ENCODE measurements at places on chromosomes 16 and 17.

- DNase-seq, result no peak
Measured at GRCh38 chr17:27577884-27578717, 52.9 kb upstream of the LGALS9 start.

- peak; percentile 87 for DNase-seq
Measured at GRCh38 chr17:27455914-27456680, at the start of gene KSR1. KSR1 (plus strand) TSS chr17:27456448; CDS start chr17:27456644, 196 bp downstream.

GRCh38 chr16:89119166-89119621 is 25.5 kb downstream of the ACSF3 start:
- no peak for DNase-seq

- no peak for DNase-seq
Measured at GRCh38 chr16:24234737-24235136, 21.4 kb upstream of the CACNG3 start.

- DNase-seq, result peak; percentile 19
Measured at GRCh38 chr17:30956764-30957374, 14.0 kb upstream of the RNF135 start.

DNA sequence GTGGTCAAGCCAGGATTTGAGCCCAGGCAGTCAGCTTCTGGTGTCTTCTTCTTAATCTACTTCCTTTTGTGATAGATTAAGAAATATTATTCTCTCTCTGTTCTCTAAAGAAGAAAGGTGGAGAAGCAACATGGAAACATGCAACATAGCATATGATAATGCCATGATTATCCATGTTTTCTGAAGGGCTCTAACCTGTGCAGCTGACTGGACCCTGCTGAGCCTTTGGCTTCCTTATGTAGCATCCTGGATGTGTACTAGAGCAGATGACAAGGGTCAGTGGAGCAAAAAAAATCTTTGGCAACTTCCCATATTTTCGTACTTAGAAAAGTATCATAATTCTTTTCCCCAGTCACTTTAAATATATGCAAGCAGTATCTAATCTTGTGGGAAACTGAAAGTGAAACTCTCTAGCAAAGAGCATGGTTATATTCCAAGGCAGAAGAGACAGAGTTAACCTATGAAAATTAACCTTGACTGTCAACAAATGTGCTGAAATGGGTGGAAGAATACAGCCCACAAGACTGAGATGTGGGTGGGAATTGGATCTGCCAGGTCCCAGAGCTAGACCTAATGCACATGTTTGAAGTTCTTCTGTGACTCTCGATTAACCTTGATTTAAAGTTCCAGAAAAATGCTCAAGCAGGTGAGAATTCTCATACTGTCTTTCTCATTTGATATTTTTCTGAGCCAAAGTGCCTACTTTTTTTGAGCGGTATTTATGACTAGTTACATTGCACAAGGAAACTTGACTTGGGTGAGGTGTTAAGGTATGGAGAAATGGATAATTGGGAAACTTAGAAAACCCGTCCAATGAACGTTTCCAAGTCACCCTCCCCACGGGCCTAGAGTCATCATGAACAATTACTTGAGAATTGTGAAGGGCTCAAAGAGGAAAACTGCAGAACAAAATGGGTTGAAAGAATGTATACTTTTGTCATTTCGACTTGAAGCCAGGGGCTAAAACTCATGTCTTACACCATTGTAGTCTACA is 248.6 kb downstream of the FTO start:
- peak; percentile 54 for DNase-seq

DNA sequence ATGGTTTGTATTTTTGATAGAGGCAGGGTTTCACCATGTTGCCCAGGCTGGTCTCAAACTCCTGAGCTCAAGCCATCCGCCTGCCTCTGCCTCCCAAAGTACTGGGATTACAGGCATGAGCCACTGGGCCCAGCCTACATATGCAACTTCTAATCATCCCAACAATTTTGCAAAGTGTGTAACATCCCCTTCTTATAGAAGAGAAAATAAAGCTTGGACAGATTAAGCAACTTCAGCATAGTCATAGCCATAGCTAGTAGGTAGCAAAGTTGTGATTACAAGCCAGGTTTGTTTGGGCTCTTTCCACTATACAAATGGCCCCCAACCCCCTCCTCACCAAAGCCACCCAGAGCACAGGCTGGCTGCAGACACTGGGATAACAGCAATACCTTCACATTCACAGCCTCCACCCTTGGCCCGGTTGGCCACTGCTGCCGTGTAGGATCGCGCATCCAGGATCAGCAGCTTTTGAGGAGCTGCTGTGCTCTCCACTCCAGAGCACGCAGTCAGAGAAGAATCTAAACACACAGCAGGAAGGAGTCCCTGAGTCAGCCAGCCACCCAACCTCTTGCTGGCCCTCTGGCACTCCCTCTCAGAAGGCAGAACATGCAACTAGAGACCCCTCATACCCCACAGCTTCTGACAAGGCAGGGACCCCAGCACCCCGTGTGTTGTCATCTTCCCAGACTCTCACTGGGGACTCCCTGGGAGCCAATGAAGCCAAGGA is 7.9 kb downstream of the MTMR4 start:
- no peak for DNase-seq

DNA sequence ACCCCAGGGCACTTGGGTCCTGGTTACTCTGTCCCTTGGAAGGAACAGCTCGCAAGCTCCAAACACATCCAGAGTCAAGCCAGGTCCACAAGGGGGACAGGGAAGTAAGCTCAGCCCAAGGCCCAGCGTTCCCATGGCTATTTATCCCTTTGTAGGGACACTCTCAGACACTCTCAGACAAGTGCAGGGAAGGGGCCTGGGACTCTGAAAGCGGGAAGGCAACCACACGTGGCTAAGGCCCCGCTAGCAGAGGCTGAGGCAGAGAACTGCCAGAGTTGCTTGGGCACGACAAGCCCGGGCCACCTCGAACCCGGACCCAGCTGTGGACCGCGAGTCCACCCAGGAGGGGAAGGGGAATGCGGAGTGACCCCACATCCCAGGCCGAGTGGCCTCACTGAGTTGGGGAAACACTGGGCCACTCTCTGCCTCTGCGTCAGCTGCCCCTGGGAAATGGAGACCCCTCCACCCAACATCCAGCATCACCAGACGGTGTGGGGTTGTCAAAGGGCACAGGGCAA is 10.2 kb downstream of the NPTX1 start:
- no peak for DNase-seq

DNA sequence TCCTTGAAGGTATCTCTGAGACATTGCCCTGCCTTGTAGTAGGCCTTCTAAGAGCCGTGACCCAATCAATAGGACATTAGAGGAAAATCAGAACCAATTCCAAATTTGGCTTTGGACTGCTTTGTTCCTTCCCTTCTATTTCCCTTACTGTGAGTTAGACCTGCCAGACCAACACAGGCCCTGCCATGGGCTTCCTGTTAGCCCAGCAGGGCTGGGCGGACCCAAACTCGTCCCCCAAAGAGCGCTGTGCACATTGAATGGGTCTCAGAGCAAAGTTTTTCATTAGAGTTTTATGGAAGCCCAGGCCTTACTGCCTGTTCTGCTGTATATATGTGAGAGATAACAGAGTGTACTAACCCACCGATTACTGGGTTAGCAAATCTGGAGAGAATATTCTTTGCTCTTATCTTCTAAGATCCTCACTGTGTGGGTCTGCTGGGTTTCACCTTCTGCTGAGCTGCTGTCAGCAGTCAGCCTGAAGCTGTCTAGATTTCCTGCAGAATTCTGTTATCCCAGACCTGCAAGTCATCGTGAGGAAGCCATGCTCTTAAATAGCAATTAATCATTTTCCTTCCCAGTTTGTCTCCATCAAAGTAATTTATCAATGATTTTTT is 5.7 kb downstream of the ARHGAP44 start:
- DNase-seq, result no peak

- peak; percentile 63 for DNase-seq
Measured at GRCh38 chr16:3256866-3257465, 533 bp upstream of the MEFV start.

- DNase-seq, result no peak
Measured at GRCh38 chr17:50123649-50124349, 6.2 kb downstream of the SAMD14 start.

- DNase-seq, result no peak
Measured at GRCh38 chr16:87006789-87007745, 310.1 kb downstream of the C16orf95 start.

DNA sequence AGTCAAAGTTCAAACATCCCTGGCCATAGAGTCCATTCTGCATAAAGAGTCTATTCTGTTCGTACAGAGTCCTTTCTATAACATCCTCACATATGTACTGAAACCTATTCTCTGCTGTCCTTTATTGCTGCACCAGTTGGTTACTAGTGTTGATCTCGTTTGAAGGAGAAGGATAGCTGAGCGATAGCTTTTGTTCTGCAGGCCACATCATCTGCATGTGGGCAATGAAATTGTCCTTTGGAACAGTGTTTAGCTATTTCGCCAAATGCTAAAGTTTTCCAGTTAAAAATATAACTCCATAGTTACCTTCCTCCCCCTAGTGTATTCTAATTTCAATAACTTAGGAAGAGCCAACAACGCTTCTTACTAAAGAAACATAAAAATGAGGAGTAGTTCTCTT is 6.0 kb downstream of the RHOT1 start:
- DNase-seq, result no peak

- no peak for DNase-seq
Measured at GRCh38 chr17:83064732-83065659, 14.4 kb upstream of the METRNL start.

GRCh38 chr17:4811471-4811870 is 4.5 kb downstream of the PLD2 start:
- DNase-seq, result no peak

GRCh38 chr16:57915811-57916488 is 55.0 kb downstream of the CNGB1 start:
- no peak for DNase-seq
